Mucosa of gallbladder (tissue), 1 donor: ENCODE measurements at places on chromosomes 7 and 10.

GRCh38 chr7:127080576-127080975 is 172.2 kb downstream of the GRM8 start:
- no peak for DNase-seq

GRCh38 chr10:14838582-14839304 is 637 bp downstream of the HSPA14 start:
- DNase-seq = peak; percentile 11

DNA sequence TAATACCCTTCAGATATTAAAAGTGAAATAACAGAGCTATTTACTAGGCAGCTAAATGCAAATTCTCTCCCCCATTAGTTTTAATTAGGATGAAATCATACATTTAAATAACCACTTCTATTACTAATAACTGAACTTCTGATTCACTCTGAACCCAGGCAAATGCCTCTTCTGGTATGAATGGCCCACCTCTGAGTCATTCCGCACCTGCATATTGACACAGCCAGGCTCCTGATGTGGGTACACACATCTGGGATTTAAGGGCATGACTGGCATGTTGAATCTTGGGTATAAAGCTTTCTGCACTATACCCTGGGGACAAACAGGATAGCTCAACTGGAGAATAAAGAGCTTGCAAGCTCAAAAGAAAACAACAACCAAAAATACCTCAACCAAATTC is 140.9 kb downstream of the AUTS2 start:
- no peak for DNase-seq

- DNase-seq = peak; percentile 69
These were observed at the start of gene ITPRIP for GRCh38 chr10:104337985-104338735. TSS of gene ITPRIP (minus strand) at chr10:104338465. CDS start at chr10:104316051, 22,414 bp downstream.

DNA sequence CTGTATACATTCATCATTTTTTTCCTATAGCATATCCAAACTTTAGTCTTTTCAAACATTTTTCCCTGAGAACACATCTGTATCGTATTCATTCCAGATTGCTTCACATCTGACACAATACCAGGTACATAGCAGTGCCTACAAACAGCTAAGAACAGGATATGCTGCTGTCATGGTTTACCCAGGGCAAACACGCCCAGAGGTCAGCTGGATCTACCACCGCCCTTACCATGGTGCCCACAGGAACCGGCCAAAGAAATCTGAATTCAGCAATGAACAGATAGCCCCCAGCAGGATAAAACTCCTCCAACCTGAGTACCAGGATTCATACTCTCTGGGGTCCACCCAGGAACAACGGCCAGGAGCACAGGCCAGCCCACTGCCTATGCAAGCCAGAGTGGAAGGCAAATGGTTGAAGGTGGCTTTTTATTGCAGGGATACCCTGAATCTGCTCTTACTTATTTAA is 43.0 kb downstream of the TNS3 start:
- no peak for DNase-seq
